ENCODE measurements at places on chromosomes 1 and 21.
A peak's percentile ranks its signal among the peaks of the same experiment; 100 is the strongest.

GRCh38 chr1:110610696-110611286 is 4.6 kb upstream of the KCNA2 start:
- DNase-seq: no peak

DNA sequence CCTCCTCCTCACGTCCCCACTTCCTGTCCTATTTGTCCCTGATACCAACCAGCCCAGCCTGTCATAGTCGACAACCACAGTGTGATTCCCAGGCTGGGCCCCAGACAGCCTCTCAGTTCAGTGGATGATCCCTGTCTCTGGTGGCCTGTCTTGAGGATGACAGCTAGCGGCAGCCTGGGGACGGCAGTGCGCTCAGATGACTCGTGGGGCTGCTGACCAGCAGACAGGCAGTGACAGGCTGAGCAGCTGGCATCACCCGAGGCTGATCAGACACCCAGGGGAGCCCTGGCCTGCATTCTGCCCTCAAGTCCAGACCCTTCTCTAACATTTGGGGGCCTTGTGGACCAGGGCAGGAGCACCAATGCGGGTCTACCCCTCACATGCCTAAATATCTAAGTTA is 21.0 kb downstream of the NKAIN1 start:
- DNase-seq: no peak

- DNase-seq: no peak
Observed at GRCh38 chr21:30329203-30329875, 8.2 kb downstream of the KRTAP27-1 start.

DNA sequence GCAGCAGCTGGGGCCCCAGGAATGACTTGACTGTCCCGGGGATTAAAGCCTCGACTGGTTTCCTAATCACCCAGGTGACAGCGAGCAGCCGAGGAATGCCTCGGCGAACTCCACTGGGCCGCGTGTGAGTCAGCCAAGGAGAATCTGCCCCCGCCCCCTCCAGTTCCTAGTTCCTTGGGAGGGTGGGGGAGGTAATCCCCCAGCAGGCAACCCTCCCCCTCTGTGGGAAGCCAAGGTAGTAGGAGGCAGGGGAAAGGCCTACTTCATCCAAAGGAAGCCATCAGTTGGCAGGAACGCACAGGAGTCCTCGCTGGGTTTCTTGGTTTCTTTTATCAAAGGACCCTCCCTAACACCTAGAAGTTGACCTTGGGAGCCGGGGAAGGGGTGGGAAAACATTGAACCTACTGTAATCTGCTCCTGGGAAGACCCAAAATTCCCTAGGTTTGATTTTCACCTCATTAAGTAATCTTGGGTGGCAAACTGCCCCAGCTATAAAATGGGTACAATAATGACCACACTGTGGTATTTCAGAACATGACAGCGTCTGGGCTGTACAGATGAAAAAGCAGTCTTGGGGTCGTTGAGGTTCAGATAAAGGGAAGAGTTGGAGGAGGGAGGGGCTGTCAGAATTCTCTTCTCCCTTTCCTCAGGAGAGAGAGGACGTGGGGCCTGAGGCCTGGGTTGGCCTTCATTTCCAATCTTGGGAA is 1.4 kb downstream of the TENT5B start:
- DNase-seq: no peak

- no peak for DNase-seq
Observed at GRCh38 chr1:113860891-113861290, 10.6 kb downstream of the PTPN22 start.

- DNase-seq: no peak
Observed at GRCh38 chr1:5994713-5995621, 2.7 kb upstream of the NPHP4 start.

DNA sequence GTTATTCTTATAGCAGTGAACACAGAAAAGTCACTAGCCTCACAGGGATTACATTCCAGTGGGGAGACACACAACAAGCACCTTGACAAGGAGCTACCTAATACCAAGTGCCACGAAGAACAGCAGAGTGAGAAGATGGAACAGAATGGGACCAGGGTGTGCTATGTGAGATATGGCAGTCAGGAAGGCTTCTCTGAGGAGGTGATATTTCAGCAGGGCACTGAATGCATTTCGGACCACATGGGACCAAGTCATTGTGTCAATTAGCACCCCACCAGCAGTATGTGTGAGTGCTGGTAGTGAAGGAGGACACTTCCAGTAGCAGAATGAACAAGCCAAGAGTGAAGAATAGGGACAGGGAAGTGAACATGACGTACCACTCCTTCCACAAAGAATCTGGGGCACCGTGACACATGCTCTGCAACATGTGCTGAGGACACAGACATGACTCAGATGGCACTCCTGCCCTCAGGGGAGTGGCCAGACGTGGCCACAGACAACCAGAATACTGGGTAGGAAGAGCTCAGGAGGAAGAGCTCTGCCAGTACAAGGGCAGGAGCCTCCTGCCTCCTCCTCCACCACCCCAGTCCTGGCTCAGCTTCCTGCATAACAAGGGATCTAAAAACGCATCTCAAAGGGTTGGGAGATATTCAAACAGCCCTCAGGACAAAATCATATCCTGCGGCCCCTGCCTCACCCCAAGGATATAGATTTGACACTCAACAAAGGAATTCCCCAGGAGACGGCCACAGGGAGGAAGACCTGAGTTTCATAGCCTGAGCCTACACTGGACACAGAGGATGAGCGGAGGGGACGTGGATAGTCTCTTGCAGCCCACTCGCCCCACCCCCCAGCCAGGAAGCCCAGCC is 102.5 kb downstream of the TRABD2B start:
- peak; percentile 19 for DNase-seq

DNA sequence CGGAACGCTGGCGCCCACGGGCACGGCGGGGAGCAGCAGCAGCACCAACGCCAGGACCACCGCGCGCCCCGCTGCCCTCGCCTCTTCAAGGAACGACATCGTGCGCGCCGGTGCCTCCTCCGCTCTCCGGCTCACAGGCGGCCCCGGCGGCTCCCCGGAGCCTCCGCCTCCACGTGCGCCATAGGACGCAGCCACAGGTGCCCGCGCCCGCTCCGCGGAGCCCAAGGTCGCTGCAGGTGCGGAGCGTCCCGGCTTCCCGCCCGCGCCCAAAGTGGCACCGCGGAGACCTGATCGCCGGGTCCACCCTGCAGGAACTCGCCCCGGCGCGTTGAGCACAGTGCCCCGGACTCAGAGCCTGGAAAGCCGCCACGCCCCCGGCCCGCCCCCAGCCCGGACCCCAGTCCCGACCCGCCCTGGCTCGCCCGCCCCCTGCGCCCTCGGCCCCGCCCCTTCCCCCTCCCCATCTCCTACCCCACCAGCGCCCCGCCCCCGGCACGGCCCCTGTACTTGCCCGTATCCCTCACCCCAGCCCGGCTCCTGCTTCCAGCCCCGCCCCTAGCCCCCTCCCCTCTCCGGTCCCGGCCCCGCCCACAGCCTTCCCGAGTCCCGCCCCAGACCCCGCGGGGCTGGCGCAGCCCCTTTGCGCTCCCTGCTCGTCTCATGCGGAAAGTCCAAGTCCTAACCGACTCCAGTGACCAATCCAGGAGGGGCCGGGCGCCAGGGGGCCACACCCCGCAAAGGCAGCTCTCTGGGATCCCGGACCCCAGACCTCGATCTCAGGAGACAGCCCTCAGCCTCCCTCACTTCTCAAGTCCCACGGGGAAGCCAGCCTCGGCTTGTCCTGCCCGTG is at the start of gene MEGF6:
MEGF6 (minus strand) TSS at position 339 of the 850 bp plus-strand sequence; CDS start at position 99, 240 bp downstream.
- peak; percentile 97 for DNase-seq
